ENCODE measurements at places on chromosomes 7 and 10.
A peak's percentile ranks its signal among the peaks of the same experiment; 100 is the strongest.

DNA sequence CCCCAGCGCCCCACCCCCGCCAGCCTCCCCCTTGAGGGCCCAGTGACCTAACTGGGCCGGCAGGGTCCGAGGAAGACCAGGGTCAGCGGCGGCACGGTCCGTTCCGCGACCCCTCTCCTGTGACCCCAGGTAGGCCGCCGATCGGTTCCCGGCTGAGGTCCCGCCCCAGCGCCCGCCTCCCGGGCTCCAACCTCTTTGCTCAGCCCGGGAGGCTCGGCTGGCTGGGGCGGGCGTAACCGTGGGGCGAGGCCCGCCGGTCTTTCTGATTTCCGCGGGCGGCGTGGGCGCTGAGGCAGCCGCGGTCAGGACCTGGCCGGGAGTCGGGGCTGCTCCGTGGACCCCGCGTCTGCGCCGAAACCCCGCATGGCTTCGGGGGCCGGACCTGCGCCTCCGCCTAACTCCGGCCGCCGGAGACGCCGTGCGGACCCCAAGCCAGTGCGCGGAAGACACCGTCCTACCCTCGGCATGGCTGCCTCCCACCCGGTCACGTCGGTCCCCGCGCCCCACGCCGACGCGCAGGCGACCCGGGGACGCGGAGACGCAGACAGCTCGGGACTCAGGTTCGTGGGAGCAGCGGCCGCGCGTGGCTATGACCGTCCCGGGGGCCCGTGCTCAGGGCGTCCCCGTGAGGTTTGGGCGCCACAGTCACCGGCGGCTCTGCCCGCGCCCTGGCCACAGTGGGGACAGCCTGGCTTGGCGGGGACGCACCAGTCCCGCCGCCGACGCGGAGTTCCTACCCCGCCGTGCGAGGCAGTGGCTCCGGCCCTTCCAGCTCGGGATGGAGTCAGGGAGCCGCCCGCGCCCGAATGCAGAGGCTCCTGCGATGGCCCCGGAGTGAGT lies 1.0 kb upstream of the VENTX start:
- DNase-seq, result no peak

- no peak for DNase-seq
These were observed 142.7 kb upstream of the PCBD1 start for GRCh38 chr10:71031026-71031425.

- no peak for DNase-seq
These were observed 561.7 kb downstream of the GFRA1 start for GRCh38 chr10:115711306-115711705.

- peak; percentile 70 for DNase-seq
These were observed at the start of gene PRKAG2 for GRCh38 chr7:151876899-151877777. TSS of gene PRKAG2 (minus strand) at chr7:151877115. CDS start at chr7:151876620, 495 bp downstream.

DNA sequence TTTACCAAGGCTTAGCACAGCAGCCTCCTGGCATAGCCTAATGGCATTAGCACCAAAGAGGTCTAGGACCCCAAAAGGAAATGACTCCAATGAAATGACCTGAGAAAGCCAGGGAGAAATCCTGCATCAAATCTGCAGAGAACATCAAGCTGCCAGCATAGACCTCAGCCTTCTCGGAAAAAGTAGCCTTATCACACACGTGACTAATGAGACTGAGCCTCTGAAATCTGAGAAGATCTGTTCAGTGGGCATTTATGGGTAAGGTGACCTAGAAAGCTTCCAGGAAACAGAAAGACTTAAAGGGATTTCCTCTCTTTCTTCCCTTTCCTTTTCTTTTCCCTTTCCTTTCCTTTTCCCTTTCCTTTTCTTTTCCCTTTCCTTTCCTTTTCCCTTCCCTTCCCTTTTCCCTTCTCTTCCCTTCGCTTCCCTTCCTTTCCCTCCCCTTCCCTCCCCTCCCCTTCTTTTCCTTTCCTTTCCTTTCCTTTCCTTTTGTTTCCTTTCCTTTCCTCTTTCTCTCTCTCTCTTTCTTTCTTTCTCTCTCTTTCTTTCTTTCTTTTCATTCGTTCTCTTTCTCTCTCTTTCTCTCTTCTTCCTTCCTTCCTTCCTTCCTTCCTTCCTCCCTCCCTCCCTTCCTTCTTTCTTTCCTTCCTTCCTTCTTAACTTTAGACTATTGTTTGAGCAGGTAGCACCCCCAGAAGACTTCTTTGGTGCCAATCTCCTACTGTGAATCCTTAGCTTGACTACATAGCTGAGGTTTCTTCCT lies 23.1 kb upstream of the PTTG1IP2 start:
- DNase-seq, result no peak

GRCh38 chr10:110220398-110220797 lies 13.0 kb downstream of the MXI1 start:
- no peak for DNase-seq

GRCh38 chr10:27490807-27491206 lies 13.3 kb upstream of the RAB18 start:
- no peak for DNase-seq

DNA sequence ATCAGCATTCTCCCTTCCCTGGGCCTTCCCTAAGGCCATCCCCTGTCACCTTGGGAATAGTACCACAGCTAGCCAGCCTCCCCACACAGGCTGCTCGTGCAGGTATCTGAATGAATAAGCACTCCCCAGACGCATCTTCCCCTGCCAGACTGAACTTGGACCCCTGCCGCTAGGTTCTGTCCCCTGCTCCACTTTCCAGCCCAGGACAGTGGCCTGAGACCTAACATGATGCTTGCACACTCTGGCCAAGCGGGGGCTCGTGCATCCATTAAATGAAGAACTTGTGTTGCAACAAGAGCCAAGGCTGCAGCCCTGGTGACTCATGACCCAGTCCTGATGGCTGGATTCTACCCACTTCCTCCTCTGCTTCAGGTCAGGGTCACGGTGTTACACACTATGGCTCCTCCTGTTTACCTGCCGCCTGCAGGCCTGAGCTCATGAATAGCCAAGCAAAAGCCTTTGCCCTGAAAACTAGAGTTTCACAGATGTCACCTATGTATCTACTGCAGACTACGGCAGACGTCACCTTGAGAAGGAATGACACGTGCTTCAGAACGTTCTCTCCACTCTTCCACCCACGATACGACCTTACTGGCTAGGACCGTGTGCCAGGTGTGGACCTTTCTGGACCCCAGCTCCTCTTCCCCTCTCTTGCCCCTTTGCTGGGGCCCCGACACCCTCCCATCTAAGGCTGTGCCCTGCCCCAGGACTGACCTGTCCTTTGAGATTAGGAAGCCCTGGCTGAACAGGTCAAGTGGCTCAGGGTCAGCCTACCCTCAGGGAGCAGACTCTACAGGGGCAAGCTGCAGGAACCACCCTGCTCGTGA lies 6.5 kb downstream of the ASB13 start:
- no peak for DNase-seq
